Brain pericyte (primary cell): ENCODE measurements at places on chromosomes 1 and 21.

GRCh38 chr1:183251959-183252450 is 65.9 kb downstream of the LAMC2 start:
- no peak for DNase-seq

- DNase-seq: no peak
These were observed 648.3 kb upstream of the BRINP3 start for GRCh38 chr1:191125950-191126349.

GRCh38 chr21:46057710-46058241 is 40.1 kb upstream of the COL6A2 start:
- DNase-seq: no peak

DNA sequence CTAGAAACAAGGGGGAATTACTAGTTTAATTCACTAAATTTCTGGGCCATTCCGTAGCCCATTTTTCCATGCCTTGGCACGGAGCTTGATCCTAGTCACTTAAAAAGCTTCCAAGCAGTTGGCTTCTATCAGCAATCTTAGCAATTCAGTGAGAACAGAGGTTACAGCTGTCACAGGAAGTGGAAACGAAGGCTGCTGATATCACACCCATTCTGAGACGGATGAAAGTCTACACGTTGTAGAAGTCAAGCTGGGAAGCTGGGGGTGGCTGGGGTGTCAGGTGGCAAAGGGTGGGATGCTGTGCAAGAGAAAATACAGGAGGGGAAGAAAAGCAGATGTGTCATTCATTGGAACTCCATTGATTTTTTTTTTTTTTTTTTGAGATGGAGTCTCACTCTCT is 11.8 kb upstream of the STMN1 start:
- DNase-seq: no peak

DNA sequence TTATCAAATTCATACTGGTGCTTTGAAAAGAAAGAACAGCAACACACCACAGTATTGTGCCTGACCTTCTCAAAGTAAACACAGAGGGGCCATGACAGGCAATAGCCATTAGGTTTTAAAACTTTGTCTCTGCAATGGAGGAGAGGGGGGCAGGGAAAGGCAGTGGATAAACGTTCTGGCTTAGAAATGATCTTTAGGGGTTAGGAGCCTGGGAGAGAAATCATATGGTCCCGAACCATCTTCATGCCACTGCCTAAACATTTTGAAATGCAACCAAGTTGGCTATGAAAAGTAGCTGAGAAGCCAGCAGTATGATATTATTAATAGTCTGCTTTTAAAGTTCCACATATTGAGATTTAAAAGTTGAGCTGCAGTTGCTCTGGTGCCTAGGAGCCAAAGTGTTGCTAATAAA is 39.8 kb downstream of the PLPP3 start:
- no peak for DNase-seq

DNA sequence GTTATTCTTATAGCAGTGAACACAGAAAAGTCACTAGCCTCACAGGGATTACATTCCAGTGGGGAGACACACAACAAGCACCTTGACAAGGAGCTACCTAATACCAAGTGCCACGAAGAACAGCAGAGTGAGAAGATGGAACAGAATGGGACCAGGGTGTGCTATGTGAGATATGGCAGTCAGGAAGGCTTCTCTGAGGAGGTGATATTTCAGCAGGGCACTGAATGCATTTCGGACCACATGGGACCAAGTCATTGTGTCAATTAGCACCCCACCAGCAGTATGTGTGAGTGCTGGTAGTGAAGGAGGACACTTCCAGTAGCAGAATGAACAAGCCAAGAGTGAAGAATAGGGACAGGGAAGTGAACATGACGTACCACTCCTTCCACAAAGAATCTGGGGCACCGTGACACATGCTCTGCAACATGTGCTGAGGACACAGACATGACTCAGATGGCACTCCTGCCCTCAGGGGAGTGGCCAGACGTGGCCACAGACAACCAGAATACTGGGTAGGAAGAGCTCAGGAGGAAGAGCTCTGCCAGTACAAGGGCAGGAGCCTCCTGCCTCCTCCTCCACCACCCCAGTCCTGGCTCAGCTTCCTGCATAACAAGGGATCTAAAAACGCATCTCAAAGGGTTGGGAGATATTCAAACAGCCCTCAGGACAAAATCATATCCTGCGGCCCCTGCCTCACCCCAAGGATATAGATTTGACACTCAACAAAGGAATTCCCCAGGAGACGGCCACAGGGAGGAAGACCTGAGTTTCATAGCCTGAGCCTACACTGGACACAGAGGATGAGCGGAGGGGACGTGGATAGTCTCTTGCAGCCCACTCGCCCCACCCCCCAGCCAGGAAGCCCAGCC is 102.5 kb downstream of the TRABD2B start:
- no peak for DNase-seq

DNA sequence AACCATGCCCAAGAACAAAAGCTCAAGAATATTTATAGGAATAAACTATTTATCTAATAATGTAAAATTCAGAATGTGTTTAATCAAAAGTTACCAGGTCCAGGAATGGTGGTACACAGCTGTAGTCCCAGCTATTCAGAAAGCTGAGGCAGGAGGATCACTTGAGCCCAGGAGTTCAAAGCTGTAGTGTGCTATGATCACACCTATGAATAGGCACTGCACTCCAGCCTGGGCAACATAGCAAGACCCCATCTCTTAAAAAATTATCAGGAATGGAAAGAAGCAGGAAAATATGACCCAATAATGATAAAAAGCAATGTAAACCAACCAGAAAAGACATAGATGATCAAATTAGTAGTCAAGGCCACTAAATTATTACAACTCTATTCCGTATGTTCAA is 62.2 kb upstream of the DR1 start:
- DNase-seq: no peak

GRCh38 chr1:240254778-240255291 is 163.2 kb downstream of the FMN2 start:
- DNase-seq: no peak

DNA sequence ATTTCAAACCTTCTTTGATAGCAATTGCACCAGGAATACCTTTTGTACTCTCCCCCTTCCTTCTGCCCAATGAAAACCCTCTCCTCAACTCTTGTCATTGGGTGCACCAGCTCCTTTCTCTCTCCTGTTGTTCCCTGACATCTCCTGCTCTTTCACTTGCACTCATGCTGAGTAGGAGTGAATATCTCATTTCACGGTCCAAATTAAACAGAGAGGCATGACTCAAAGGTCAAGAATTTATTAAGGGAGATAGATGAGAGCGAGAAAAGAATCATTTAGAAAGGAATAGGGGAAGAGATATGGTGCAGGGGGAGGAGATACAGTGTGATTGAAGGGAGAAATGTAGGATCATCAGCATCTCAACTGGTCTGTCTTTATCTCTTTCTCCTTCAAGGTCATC is 22.1 kb downstream of the AIM2 start:
- no peak for DNase-seq

- no peak for DNase-seq
These were observed 151.1 kb downstream of the LYPLAL1 start for GRCh38 chr1:219324629-219325367.
